ENCODE measurements at places on chromosomes 16 and 17.

GRCh38 chr16:66508914-66509496, 40.9 kb downstream of the TK2 start:
- DNase-seq, result no peak

DNA sequence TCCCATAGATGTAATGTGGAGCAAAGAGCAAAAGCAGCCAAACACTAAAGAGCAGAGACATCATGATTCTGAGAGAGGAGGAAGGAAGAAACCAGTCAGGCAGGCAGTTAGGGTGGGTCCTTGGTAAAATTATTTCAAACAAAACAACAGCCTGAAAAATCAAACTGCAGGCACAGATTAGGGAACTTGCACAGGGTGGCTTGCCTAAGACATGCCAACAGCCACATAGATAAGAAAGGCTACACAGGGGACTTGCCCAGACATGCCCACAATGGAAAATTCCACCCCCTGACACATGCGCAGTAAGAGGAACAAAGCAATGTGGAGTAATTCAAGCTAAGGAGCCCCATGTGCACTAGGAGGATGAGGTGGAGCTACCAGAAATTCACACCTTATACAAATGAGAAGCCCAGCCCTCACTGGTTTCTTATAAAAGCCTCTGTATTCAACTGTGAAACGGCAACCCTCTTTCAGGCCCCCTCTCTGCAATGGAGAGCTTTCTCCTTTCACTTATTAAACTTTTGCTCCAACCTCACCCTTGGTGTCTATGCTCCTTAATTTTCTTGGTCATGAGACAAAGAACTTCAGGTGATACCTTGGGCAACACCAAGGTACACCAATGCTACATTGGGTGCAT, 7.3 kb upstream of the GAS7 start:
- DNase-seq, result no peak

- DNase-seq, result no peak
Measured at GRCh38 chr17:39579318-39580081, 28.2 kb downstream of the NEUROD2 start.

DNA sequence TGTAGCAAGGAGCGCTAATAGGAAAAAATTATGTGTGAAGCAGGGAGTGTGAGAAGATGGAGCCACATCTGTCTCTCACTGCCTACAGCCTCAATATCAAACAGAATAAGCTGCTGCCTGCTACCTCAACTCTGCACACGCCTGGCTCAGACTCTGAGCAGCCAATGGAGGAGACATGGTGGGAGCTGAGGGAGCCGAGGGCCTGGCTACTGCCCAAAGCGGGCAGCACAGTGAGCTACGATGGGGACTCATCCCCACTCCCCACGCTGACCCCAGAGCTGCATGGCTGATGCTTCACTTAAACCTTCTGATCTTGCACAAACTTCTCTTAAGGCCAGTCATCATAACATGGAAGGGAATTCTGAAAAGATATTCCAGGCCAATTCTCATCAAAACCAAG, 11.1 kb upstream of the FLYWCH2 start:
- no peak for DNase-seq
